ENCODE measurements at places on chromosomes 2 and 18.

GRCh38 chr18:22303927-22304326 lies 113.8 kb downstream of the CTAGE1 start:
- no peak for DNase-seq

DNA sequence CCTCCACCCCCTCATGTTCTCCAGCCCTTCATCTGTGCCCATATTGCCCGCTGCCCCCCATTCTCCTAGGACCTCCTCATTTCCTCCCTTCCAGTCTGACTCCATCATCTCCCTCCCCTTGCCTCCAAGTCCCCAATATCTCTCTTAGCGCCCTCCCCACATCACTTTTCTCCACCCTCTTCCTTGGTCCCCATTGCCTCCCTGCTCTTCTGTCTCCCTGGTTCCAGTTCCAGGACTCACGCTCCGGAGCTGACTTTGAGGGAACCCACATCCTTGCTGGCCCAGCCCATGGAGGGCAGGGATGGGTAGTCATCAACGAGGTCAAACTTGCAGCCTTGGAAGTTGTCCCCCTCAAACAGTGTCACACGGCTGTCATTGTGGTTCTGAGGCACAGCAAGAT lies 2.6 kb downstream of the CRYBA2 start:
- no peak for DNase-seq

DNA sequence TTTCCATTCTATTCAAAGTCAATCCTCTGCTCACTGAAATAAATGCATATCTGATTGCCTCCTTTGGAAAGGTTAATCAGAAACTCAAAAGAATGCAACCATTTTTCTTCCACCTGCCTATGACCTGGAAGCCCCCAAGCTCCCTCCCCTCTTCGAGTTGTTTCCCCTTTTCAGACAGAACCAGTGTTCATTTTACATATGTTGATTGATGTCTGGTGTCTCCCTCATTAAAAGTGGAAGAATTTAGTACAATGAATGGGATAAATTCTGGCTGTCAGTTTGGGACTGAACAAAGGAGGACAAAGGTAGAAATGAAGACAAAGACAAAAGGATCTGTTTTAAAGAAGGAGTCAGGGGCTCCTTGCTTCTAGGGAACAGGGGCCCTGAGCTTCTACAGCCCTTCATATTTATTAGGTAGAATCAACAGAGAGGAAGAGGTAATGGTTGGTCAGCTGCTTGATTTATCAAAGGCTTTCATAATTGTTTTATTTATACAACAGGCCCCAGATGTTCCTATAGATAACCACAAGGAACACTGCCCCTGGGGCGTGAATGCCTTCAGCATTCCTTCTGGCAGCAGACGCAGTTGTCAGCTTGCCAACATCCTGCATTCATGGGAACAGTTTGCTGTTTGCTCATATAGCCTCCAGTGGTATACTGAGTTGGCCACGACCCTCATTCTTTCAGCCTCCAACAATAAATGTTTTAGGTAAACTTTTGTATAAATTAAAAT lies 949.8 kb upstream of the LRATD1 start:
- DNase-seq, result no peak

- no peak for DNase-seq
These were observed 723.2 kb downstream of the DPP10 start for GRCh38 chr2:115165529-115166109.

- DNase-seq, result no peak
These were observed 140.1 kb downstream of the MAIP1 start for GRCh38 chr2:200095436-200095835.

DNA sequence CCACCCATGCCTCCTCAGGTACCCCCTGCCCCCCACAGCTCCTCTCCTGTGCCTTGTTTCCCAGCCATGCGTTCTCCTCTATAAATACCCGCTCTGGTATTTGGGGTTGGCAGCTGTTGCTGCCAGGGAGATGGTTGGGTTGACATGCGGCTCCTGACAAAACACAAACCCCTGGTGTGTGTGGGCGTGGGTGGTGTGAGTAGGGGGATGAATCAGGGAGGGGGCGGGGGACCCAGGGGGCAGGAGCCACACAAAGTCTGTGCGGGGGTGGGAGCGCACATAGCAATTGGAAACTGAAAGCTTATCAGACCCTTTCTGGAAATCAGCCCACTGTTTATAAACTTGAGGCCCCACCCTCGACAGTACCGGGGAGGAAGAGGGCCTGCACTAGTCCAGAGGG lies 803 bp upstream of the DES start:
- DNase-seq, result peak; percentile 24

DNA sequence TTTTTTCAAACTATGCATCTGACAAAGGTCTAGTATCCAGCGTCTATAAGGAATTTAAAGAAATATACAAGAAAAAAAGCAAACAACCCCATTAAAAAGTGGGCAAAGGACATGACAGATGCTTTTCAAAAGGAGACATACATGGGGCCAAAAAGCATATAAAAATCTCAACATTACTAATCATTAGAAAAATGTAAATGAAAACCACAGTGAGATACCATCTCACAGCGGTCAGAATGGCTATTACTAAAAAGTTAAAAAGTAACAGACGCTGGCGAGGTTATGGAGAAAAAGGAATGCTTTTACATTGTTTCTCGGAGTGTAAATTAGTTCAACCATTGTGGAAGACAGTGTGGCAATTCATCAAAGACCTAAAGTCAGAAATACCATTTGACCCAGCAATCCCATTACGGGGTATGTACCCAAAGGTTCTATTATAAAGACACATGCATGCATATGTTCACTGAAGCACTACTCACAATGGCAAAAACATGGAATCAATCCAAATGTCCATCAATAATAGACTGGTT lies 643.1 kb upstream of the LRRTM1 start:
- DNase-seq, result no peak

- DNase-seq, result no peak
These were observed 3.5 kb downstream of the ACSL3 start for GRCh38 chr2:222864296-222864695.

DNA sequence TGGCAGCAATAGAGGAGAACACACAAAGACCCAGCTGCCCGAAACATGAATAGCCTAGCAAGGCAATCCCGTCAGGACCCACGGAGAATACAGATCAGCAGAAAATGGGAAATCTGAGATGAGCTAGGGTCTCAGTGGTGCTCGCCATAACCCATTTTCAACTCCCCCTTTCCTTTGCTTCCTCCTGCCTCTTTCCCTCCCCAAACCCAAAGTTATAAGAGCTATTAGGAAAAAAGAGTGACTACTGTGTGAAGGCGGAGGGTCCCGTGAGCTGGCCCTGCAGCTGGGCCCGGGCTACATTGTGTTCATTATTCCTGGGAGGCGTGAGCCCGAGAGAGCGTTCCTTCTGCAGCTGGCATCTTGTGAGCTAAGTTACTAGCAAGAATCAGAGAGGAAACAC lies 118.4 kb downstream of the PID1 start:
- no peak for DNase-seq

DNA sequence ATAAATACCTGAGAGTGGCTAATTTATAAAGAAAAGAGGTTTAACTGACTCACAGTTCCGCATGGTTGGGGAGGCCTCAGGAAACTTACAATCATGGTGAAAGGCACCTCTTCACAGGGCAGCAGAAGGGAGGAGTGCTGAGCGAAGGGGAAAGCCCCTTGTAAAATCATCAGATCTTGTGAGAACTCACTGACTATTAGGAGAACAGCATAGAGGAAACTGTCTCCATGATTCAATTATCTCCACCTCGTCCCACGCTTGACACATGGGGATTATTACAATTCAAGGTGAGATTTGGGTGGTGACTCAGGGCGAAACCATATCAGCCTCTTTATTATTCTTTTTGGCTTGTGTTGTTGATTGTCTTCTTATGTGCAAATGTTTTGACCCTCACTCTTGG lies 76.2 kb downstream of the WDR7 start:
- DNase-seq, result no peak

GRCh38 chr2:27024188-27024587 lies 8.6 kb upstream of the TMEM214 start:
- DNase-seq, result no peak

DNA sequence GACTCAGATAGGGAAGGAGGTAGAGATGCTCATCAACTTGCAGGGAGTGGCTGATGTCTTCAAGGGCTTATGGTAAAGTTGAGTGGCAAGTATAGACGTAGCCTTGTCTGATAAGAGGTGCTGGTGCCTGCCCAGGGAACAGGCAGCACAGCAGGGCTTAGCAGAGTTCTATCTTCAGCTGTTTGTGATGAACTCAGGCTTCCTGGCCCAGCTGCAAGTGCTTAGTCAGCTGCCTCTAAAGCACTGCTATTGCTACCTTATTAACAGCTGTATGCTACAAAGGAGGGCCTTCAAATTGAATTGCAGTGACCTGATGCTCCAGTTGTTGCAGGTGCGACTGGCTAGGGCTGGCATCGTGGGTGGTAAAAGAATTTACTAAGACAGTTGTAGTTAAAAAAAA lies 82.1 kb downstream of the TSN start:
- no peak for DNase-seq

DNA sequence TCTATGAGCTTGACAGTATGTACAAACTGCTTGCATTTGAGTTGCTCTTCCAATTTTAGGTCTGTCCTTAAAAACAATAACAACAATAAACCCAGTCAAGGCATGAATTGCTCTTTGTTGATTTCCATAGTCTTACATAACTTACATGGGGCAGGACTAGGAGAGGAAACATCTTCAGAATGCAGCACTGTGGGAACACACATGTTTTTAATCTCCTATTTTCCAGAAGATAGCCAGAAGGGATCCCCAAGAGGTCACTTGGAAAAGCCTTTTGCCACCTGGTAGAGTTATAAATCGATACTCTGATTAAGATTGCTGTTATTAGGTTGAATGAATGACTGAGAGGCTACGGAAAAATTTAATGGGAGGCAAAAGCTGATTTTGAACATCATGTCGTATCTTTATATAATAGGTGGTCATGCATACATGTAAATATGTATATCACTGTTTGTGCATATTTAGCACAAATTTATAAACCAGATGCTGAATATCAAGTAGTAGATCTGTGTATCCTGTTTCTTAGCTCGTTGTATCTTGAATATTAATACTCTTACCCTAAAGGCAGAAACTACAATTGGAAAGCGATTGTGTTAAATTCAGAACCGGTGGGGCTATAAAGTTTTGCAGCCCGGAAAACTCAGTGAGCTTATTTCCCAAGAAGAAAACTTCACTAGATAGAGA lies 479.4 kb upstream of the TCF4 start:
- no peak for DNase-seq

DNA sequence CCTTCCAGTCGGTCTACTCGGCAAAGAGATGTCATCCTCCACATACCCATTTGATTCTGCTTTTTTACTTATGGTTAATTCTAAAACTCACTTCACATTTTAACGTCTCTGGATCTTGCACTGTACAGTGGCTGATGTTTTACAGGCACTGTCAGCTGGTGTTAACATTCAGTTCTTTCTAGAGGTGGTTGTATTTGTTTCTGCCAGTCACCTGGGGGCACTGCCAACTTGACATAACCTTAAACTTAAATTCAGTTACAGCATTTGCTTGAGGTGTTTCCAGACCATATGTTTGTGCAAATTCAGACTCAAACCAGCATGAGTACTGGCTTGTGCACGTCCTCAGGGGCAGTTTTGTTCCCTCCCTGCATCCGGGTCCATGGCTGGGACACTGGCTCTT lies 5.3 kb upstream of the TMEM185B start:
- no peak for DNase-seq

DNA sequence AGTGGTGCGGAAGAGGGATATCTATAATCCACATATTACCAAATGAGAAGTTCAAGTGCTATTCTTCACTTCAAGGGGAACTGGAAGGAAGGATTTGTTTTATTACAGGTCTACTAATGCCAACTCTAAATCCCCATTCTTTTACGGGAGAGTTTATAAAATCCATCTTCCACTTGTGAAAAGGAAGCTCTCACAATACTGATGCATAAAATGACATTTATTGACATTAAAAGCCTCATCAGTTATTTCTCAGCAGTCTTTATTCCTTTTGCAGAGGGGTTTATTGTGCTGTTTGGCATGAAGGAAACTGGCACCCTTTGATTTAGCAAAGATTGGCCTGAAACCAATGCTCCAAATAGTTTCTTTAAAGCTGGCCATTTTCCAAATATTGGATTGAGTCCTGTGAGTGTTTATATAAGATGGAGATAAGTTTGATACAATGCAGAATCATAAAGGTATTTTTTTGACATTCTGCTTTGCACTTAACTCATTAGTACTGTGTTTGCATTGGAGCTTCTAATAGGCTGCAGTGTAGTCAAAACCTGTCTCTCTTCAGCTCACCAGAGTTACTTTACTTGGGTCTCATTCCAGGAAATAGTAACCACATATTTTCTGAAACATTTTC lies 26.6 kb downstream of the LRP1B start:
- no peak for DNase-seq

GRCh38 chr18:9814431-9814830 lies 71.3 kb upstream of the TXNDC2 start:
- no peak for DNase-seq

DNA sequence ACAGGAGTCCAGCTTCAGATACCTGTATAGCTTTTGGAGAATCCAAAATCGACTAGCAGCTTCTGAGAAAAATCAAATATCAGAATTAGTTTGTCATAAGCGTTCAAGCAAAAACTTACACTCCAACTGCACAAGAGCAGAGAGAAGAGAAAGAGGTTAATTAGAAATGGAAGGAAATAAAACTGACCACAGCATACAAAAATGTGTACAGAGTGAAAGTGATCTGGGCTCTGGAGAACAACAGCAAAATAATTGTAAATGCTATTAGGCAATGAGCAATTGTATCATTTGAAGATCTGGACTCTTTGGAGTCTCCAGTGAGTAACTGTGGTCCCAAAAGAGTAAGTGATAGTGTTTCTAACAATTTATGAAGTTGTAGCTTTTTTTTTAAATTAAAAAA lies 867.3 kb downstream of the TRIB2 start:
- no peak for DNase-seq

GRCh38 chr2:239012936-239013677 lies 165.2 kb downstream of the TWIST2 start:
- no peak for DNase-seq

GRCh38 chr2:105287692-105288091 lies 41.8 kb downstream of the TGFBRAP1 start:
- no peak for DNase-seq

- no peak for DNase-seq
These were observed 531.9 kb downstream of the IRS1 start for GRCh38 chr2:226267516-226268289.

- DNase-seq, result no peak
These were observed 301.4 kb downstream of the TSN start for GRCh38 chr2:122056853-122057252.

GRCh38 chr2:55112229-55113031 lies 62.2 kb upstream of the RTN4 start:
- DNase-seq, result no peak

Data from stimulated activated CD8-positive, alpha-beta memory T cell treated with anti-CD3 and anti-CD28 coated beads, Interleukin-15, amount 100 ng/mL, for 4 hours (primary cell).